GM19239 (cell line): ENCODE measurements at places on chromosomes 5 and 9.

DNA sequence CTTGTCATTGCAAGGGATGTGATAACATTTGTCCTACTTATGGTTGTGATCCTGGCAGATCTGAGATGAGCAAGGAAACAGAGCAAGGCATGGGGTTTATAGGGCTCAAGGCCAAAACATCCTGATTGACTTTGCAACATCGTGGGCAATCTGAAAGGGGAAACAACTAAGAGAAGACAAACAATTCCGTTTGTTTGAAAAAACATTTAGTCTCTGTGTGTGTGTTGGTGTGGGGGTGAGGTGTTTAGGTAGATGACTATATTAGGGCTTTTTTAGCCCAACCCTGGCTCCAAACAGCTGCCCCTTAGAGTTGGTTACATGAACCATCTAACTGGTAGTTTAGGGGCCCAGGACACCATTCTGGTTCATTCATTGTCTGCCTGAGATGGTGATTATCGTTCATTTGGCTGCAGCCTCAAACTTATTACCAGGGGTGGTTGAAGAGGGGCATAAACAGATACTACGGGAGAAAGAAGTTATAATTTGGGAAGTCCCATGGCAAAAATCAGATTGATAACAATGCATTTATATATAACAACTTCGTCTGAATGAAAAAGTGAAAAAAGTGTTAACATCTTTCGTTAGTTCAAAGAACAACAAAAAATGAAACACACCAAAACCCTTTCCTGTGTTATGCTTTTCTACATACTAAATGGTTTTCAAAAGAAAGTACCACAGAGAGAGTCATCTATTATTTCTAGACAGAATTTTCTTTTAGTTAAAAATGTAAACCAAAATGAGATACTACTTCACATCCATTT, 5.7 kb downstream of the FYB1 start:
- DNase-seq, result no peak

DNA sequence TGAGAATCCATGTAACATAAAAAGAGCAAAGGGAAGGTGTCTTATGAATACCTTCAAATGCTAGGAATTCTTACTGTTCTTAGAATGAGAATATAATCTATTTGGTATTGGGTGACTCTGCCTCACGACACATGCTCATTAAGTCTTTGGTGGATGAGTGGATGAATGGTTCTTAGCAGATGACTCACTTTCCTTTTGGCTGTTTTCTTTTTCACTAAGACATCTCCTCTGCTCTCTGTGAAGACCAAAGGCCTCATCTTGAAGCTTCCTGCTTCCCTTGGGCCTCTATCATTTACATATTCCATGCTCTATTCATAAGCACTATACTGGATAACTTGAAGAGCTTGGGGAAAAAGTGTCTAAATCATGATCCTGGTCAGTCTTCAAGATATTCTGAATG, 468.1 kb downstream of the SPATA31D1 start:
- DNase-seq, result no peak

- no peak for DNase-seq
Observed at GRCh38 chr5:64963278-64963677, 194.5 kb downstream of the CWC27 start.

- DNase-seq, result no peak
Observed at GRCh38 chr5:178478370-178478769, 111.8 kb downstream of the COL23A1 start.

GRCh38 chr9:76294301-76294700, 99.9 kb downstream of the RFK start:
- DNase-seq, result no peak

GRCh38 chr5:141560725-141561483, 57.9 kb downstream of the DIAPH1 start:
- no peak for DNase-seq

DNA sequence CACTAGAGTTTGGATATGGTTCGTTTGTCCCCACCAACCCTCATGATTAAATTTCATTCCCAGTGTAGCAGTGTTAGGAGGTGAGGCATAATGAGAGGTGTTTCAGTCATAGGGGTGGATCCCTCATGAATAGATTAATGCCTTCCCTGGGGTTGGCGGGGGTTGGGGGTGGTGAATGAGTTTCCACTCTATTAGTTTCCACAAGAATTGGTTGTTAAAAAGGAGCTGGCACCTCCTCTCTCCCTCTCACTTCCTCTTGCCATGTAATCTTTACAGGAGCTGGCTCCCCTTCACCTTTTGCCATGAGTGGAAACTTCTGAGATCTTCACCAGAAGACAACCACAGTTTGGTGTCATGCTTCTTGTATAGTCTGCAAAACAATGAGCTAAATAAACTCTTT, 333.7 kb downstream of the ENC1 start:
- no peak for DNase-seq

DNA sequence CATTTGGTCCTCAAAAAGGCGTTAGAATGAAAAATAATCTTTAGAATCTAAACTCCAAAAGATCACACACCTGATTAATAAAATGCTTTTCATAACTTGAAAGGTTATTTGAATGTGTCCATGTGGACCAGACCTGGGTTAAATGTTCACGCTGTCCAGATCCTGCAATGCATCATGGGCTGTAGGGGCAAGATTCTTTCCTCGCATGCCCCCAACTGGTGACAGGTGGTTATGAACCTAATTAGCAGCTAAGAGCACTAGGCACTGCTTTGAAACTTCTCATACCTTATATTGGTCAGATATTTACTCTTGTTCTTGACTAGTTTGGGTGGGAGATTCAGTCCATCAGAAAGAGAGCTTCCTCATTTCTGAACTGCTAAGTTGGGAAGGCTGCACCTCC, 19.3 kb upstream of the PIP5K1B start:
- DNase-seq, result peak; percentile 46

- no peak for DNase-seq
Observed at GRCh38 chr5:16736158-16736995, 119.6 kb upstream of the RETREG1 start.

DNA sequence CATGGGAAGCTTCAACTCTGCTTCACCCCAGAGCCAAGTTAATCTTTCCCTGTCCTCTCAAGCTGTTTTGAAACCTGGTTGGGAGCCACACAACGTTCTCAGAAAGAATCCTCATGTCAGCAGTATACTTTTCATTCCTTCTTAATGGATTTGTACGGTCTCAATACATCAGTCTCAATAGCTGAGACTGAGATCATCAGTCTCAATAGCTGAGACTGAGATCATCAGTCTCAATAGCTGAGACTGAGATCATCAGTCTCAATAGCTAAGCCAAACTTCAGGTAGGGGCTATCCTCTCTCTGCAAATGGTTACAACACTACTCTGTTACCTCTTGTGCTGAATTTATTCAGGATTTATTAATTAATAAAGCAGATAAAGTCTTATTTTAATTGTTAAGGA, 1317.4 kb upstream of the CDH9 start:
- no peak for DNase-seq

DNA sequence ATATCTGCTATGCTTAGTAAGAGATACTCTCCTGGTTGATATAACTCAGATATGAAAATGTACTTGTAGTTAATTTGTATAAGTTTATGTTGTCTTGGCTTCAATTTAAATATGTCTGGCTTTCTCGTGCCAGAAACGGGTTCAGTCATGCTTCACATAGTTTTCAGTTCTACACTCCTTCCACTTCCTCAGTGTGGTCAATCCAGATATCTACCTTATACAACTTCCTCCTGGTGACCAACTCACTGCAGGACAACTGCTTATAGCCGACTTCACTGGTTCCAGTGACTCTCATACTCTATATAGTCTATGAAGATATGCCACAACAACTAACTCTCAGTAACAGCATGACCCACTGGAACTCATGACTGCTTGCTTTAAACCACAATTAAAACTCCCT, 690.4 kb downstream of the SLCO4C1 start:
- DNase-seq, result no peak

GRCh38 chr5:114332925-114333324, 28.9 kb upstream of the KCNN2 start:
- DNase-seq, result no peak

DNA sequence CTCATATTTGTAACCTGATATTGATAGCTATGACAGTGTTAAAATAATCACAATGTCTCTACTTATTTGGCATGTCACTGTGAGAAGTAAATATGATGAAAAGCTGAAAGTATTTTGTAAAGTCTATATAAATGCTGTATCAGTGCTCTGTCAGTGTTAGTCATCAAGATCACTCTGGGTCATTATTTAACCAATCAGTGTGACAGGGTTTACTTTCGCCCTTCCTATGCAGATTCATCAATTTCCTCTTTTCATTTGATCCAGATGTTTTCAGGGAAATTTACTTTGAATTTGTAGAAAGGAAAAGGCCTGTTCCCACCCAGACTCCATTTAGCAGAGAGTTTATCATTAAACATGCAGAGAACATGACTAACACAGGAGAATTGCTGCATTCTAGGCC, 9.9 kb upstream of the PCSK5 start:
- DNase-seq, result no peak

GRCh38 chr9:127445851-127446712, 5.1 kb downstream of the RPL12 start:
- no peak for DNase-seq

- no peak for DNase-seq
Observed at GRCh38 chr9:87683751-87684626, 41.9 kb upstream of the CTSL start.

DNA sequence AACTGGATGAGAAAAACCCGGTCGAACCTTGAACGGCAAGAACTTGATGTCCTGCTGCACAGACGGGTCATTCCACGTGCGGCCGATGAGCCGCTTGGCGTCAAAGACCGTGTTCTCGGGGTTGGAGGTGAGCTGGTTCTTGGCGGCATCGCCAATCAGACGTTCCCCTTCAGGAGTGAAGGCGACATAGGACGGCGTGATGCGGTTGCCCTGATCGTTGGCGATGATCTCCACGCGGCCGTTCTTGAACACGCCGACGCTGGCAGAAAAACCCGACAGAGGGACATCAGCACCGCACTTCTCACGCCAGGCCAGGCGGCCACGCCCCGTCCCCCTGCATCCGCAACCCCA, 519 bp downstream of the HSPA5 start:
- no peak for DNase-seq

- DNase-seq, result no peak
Observed at GRCh38 chr5:138903130-138903775, 28.1 kb upstream of the LRRTM2 start.

GRCh38 chr5:54670281-54670680, 152.7 kb downstream of the SNX18 start:
- no peak for DNase-seq

- DNase-seq, result no peak
Observed at GRCh38 chr5:111168608-111169007, 55.6 kb upstream of the CAMK4 start.

DNA sequence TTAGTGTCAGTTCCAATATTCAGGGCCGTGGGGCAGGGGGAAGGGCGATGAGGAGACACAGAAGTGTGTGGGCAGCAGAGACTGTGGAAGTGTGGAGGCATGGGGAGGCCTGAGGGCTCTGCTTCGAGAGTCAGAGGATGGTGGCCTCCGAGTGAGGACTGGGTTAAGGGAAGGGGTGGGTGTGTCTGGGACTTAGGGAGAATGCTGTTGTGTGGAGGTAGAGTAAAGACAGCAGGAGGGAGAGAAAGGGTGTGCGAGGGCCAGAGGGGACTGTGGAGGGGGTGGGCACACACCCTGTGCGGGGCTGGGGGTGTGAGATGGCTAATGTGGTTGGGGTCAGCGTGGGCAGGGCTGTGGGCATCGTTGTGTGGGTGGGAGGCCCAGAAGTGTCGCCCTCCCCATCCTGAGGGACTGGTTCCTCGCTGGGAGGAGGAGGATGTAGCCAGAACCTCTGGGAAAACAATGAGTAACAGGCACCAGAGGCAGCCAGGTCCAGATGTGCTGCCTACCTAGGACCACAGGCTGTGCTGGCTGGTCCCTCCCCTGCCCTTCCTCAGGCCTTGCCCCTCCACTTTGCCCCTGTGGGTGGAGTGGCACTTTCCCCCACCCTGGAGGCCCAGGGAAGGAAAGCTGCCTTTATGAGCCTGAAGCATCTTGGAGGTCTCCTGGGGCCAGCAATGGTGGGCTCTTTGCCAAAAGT, 4.2 kb downstream of the USP20 start:
- no peak for DNase-seq

DNA sequence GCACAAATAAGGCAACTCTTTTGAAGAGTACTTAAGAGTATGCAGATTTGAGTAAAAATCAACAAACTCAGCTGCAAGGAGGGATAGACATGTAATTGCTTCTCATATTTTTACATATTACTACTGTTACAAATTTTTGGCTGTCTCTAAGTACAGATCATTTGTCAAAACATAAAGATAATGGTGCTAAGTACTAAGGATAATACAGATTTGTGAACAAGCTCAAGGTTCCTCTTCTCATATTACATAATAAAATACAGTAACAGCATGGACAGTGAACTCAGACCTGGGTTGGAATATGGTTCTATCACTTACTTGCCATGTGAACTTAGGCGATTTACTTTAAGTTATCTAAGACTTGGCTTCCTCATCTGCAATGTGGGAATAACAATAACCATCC, 168.0 kb downstream of the AP3B1 start:
- no peak for DNase-seq

DNA sequence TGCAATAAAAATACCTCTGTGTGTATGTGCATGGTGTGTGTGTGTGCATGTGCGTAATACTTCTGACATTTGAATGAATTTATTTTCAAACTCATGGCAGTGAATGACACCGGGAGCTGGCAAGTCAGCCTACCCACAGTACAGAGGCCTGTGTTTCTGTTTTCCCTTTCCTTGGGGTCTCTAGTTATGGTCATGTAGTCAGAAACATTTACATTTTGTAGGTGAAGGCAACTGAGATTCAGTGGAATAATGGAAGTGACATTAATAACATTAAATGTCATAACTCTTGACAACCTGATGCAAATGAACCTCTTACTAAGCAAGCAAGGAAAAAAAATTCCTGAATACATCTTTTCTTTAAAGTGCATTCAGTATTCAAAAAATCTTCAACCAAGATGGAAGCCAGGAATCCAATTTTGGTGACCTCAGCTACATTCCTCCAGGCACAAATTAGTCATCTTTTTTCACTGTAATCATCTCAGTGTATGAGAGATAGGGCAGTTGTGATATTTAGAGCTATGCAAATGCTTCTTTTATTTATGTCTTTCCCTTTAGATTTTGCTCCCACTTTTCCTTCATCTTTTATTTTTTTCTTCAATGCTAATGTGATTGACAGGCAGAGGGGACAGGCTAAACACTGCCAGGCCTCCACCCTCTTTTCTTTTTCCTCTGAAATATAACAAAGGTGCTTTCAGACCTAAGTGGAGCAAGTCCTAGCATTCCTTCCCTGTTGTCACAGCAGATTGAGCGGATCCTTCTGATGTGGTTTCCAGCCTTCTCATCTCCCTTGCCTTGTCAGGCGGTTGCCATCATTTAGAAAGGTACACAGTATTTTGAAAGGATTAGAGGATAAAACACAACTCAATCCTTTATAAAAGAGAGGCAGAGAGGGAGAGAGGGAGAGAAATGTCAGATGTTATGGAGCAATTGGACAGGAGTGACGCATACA, 569.8 kb upstream of the ADAMTS16 start:
- no peak for DNase-seq

DNA sequence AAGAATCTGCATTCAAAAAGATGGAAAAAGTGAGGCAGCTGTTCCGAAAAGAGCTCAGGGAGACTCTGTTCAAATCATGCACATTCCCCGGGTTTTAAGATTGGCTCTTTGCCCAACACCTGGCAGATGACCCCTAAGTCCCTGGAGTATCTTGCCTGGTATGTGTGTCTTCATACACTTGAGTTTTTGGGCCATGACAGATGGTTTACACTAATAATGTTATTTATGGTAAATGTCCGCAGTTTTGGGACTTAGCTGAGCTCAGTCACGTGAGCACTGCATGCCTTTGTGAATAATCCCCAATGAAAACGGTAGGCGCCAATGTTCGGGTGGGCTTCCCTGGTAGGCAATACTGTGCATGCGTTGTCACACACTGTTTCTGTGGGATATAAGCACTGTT, 316.1 kb downstream of the PRDM9 start:
- no peak for DNase-seq

GRCh38 chr9:91360551-91361290, 997 bp downstream of the AUH start:
- no peak for DNase-seq
